Retina (tissue), 1 donor: ENCODE measurements at places on chromosomes 12 and 14.

DNA sequence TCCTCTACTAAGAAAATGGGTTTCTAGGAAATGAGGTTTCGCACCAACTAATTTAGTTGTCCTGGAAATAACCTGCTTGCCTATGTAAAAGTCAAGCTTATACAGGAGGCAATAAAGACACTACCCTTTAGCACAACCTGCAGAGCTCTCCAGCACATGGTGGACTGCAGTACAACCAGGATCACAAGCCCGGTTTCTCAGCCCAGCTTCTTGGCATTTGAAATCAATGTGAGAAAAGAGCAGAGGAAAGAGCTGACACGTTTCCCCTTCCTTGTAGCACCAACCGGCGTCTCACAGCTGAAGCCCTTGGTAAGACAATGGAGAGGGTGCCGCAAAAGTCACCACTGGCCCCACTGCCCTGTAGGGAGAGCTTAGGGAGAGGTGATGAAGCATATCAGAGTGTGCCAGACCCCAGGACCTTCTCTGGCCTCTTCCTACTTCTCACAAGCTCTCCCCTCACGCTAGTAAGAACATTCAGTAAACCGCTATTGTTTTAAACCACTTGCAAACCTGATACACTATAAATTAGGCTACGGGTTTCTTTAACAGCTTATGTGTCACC, 8.6 kb downstream of the SPTLC2 start:
- peak; percentile 10 for DNase-seq

DNA sequence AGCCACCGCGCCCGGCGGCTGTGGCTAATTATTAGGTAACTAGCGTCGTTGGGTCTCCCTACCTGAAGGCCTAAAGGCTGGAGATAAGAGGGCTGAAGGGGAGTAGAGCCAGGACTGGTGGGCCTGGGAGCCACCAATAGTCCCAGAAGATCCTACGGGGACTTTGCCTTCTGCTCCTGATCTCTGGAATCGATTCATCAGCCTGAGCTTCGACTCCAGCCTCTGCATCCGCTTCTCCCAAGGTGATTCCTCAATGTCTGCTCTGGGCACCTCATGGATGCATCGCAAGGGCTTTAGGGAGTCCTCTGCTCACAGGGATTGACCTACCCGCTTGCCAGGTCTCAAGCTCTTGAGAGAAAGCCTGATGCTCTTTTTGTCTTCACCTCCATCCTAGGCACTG, 14.7 kb upstream of the KDM2B start:
- no peak for DNase-seq

DNA sequence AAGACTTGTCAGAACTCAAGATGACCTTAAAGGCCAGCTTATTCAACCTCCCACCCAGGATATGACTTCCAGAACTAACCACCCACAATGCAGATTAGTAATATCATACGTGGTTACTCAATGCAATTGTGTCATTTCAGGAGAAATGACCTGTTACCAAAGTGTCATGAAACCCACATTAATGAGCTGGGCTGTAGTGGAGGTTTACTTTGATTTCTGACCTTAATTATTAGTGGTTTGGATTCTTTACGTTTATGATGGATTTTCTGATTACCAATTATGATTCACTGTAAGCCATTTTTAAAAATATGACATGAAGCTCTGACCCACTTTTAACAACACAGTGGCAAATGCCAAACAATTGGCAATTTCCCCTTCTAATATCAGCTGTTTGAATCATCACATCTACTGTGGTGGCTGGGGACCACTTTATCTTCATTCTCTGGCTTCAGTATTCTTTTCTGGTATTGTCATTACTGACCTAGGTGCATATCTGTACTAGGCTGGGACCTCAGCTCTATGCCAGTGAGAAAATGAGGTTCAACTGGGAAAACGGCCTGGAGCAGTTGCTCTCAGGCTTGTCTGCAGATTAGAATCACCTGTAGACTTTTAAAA, 223.3 kb downstream of the RGS6 start:
- no peak for DNase-seq

DNA sequence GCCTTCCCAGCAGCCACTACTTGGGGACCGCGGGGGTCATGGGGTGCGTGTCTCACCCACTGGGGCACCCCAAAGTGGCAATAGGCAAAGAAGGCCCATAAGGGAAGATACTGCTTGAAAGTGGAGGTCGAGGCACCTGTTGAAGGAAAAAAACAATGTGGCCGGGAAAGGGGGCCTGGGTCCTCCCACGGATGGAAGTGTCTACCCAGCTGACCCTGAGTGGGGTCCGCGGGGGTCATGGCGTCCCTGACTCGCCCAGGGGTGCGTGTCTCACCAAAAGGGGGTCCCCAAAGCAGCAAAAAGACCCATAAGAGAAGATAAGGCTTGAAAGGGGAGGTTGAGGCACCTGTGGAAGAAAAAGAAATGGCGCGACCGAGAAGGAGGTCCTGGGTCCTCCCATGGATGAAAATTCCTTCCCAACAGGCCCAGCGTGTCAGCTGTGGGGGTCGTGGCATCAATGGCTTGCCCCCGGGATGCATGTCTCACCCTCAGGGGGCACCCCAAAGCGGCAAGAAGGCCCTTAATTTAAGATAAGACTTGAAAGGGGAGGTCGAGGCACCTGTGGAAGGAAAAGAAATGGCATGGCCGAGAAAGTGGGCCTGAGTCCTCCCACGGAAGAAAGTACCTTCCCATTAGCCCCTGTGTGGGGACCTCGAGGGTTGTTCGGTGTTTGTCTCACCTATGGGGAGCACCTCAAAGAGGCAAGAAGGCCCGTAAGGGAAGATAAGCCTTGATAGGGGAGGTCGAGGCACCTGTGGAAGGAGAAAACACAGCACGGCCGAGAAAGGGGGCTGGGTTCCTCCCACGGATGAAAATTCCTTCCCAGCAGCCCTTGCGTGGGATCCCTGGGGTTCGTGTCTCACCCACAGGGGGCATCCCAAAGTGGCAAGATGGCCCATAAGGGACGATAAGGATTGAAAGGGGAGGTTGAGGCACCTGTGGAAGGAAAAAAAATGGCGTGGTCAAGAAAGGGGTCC, 266.0 kb downstream of the ALG10 start:
- no peak for DNase-seq

GRCh38 chr12:63264629-63265028, 113.6 kb upstream of the AVPR1A start:
- no peak for DNase-seq

- DNase-seq = no peak
Measured at GRCh38 chr12:118307069-118307954, 65.4 kb downstream of the TAOK3 start.

- no peak for DNase-seq
Measured at GRCh38 chr14:72499746-72500145, 394.2 kb downstream of the DPF3 start.
